NB4 (cell line): ENCODE measurements at places on chromosomes 1 and 21.

DNA sequence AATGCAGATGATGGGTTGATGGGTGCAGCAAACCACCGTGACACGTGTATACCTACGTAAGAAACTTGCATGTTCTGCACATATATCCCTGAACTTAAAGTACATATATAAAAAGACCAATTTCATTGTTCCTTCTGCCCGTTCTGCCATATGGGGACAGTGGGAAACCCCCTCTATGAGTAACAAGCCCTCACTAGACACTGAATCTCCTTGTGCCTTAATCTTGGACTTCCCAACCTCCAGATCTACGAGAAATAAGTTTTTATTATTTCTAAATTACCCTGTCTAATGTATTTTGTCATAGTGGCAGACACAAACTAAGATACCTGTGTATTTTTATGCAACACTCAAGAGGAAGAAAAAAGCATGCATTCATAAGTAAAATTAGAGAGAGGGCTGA is 10.0 kb downstream of the GBP7 start:
- no peak for DNase-seq

DNA sequence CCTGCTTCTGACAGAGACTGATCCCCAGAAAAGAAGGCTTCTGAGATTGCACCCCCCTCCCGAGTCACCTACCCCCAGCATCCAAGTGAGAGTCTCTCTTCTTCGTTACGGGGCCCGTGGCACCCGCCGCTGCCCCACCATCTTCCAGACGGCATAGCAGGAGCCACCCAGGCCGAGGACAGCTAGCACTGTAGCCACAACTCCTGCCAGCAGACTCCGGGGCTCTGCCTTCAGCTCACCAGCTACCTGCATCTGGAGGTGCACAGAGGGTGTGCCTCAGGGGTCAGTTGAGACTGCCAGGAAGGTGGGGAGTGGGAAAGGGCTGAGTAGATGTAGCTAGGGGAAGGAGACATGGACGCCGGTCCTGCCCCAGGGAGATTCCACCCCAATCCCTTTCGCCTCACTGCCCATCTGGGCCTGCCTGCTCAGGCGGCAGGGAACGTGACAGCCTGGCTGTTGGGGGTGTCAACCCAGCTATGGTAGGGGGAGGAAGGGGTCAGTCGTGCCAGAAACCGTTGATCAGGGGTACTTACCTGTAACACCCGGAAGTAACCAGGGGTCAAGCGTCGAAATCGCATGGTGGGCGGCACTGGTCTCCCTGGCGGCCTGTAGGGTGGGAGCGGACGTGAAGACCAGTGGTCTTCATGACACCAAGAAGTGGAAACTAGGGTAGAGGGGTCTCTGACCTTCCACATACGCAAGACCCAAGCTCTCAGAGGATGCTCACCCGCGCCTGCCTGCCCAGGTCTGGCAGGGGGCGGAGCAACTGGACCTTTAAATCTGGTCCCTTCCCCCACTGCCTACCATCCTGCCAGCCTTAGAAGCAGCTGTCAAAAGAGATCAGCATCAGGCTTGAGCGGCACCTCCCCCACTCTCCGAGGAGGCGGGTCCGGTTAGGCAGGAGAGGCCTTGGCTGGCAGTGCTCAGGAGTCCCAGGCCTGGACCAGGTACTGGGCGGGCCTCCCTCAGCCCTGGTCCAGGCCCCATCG is at the start of gene ZNF593OS:
Gene ZNF593OS, minus strand, starts transcription at position 749 of the 989 bp plus-strand sequence. Its CDS starts 171 bp downstream, at position 578.
- DNase-seq = no peak

DNA sequence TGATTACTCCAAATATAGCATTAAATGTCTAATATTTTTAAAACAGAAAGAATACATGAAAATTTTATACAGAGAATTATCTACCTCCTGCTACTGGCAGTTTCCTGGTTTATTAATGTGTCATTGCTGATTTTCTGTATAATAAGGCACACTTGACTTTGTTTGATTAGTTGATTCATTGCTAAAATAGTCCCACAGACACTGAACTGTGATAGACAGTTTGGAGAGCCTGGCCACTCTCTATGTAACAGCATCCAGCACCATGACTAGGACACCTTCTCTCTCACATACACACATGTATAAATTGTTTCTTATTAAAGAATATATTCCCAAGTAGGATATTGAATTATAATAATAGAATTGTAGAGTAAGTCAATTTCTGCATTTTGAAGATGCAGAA is 368.5 kb upstream of the SNX7 start:
- DNase-seq = no peak

- no peak for DNase-seq
These were observed 171.6 kb downstream of the NTPCR start for GRCh38 chr1:233121947-233122559.

DNA sequence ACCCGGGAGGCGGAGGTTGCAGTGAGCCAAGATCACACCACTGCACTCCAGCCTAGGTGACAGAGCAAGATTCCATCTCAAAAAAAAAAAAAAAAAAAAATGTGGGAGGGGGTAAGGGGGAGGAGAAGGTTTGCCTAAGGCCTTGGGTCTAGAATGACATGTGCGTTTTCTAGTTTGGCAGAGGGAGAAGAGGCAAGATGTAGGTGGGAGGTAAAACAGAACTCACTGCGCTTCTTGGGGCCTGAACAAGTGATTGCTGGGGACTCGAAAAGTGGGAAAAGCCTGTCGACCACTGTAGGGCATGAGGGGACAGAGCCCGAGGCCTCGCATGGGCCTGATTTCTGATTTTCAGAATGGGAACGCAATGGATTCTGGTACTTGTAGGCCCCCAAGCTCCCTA is 19.9 kb downstream of the RUNX3 start:
- no peak for DNase-seq

DNA sequence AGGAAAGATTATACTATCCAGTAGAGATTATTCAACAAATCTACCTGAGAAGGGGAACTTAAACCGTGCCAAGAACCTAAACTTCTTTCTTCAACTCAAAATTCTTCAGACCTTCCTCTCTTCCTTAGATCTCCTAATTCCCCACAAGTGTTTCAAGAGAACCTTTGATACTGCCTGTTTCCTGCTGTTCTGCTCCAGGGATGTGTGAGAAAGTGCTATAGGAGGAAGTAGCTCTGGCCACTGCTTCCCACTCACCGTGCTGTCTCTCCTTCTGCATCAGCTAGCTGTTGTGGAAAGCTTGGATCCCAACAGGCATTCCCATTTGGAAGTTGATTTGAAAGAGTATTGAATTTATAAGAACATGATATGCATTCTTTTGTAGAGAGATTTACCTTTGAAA is 4.5 kb upstream of the NOS1AP start:
- DNase-seq = no peak

- no peak for DNase-seq
These were observed 72.3 kb downstream of the TRIM11 start for GRCh38 chr1:228334226-228334935.

- DNase-seq = no peak
These were observed 36.6 kb upstream of the PADI1 start for GRCh38 chr1:17168091-17168876.

DNA sequence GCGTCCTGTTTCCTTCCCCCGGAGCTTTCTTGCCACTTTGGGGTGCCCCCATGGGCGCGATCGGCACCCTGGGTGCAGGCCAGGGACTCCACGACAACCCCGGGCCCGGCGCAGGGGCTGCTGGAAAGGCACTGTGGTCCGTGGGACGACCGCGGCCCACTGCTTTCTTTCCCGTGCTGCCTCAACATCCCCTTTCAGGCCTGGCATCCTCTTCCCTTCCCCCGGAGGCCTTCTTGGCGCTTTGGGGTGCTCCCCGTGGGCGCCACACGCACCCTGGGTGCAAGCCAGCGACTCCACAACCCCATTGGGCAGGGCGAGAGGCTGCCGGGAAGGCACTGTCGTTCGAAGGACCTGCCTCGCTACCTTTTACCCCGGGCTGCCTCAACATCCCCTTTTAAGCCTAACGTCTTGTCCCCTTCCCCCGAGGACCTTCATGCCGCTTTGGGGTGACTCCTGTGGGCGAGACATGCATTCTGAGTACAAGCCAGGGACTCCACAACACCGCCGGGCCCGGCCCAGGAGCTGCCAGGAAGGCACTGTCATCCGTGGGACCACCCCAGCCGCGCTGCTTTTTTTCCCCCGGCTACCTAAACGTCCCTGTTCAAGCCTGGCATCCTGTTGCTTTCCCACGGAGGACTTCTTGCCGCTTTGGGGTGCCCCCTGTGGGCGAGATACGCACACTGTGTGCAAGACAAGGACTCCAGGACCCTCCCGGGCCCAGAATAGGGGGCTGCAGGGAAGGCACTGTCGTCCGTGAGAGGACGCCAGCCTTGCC is 137.8 kb downstream of the LIPI start:
- no peak for DNase-seq

- DNase-seq = no peak
These were observed 1.2 kb downstream of the KRTAP10-4 start for GRCh38 chr21:44574457-44575306.

DNA sequence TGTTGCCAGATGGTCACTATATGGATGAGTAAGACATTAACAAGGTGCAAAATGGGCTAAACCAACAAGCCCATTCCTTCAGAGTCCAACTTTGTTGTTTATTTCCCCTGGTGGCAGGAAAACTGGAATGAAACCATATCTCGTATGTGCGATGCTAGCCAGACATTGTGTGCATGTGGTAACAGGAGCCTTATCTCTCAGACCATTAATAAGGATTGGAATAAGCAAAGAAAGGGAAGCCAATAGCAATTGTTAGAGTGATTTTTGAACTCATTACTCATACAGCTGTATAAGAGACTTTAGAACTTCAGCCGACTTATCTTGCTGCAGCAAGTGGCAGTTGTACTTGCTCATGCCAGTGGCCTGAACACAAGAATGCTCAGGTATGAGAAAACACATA is 30.0 kb upstream of the HMCN1 start:
- no peak for DNase-seq

DNA sequence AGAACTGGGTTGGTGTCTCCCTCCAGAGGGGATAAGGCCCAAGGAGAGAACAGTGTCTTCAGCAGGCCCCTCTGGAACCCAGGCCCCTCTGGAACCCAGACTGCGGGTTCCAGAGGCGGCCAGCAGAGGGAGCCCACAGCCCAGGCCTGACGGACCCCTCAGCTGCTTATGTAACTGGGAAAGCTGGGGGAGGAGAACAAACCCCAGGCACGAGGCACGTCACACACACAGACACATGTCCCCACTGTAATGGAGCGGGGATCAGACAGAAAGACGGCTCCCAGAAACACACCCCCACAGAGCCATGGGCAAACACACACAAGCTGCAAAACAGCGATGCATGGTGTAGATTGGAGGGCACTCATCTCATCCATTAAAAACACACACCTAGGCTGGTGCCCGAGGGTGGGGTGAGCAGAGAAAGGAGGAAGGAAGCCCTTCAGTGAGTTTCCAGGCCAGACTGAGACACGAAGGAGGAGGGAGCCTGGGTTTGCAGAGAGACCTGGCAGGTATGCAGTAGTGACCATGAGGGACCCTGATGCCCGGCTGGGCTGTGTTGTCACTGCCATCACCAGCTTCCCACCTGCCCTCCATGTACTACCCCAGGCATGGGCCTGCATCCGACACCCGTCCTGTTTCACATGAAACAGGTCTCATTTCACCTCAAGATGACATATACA is 2.8 kb upstream of the IGSF8 start:
- peak; percentile 88 for DNase-seq

GRCh38 chr21:37582590-37582989 is 216.0 kb downstream of the DYRK1A start:
- peak; percentile 65 for DNase-seq

DNA sequence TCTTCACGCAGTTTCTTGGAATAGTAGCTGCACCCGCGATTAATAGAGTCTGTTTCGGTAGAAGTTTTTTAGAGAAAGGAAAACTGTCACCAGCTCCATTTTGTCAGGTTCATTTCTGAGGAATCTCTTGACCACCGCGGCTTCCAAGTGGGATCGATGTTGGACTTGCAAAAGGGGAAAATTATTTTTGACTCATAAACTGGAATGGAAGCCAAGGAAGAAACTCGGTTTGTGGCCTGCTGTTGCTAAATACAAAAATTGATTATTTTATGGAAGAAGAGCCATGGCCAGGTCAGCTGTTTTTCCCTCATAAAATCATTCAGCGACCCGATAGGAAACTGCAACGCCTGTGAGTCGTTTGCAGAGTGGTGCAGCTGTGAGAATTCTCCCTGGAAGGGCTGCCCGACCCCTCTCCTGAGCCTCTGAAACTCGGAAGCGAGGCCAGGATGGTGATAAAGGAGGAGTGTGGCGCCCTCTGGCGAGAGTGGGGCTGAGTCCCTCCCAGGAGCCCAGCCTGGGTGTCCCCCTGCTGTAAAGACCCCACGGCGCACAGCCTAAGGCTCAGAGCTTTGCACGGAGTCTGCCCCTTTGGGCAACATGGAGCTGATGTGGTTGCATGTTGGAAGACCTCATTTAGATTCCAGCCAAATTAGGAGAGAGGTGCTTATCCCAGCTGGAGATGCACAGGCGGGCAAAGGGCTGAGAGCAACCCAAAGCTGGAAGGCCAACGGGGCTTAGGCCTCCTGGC is 83.6 kb upstream of the SLC25A33 start:
- peak; percentile 69 for DNase-seq

DNA sequence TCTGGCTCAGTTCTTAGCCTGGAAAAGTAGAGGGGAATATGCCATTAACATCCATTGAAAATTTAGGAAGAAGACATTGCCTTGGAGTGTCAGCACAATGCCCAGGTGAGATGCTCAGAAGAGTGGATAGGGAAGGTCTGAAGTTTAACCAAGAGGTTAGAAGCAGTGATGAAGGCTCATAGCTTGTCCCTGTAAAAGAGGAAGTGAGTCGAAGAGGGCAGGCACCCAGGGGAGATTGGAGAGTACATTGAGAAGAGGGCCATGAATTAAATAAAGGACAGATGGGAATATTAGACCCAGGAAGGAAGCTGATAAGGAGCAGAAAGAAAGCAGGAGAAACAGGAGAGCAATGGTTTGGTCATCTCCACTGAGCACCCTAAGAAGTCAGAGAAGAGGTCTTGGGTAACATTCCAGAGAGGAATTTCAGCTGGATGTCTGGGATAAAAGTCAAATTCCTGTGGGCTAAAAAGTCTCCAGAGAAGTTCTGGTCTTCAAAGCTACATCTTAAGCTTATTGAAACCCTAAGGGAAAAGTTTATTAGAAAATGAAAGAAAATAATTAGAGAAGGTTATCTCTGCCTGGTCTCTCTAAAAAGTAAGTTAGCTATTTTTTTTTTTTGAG is 17.3 kb downstream of the C8B start:
- peak; percentile 7 for DNase-seq

DNA sequence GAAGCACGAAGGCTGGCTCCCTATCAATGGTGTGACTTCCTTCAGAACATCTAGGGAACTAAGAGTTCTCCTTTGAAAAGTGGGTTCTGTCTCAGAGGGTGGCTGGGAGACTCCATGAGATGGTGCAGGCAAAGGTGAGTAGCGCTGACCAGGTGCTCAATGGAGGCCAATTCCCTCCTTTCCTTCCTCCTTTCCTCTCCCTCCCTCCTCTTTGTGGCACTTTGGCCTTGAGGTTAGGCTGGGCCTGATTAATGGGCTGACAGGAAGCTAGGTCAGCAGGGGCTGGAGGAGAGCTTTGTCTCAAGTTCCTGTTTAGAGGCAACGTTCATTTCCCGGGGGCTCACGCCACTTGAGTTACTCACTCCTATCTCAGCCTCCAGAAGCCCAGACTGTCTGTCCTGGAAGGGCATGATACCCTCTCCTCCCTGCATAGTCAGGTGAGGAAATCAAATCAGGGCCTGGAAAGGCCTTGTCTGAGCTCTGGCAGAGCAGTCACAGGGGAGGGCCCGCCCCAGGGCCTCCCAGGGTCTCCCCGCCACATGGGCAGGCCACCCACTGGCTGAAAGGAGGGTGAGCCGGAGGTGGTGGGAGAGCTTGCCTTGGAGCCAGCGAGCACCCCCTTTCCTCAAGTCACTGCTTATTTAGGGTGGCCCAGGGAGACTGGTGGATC is 58.4 kb upstream of the SSBP3 start:
- peak; percentile 98 for DNase-seq
